RCC 7860 (cell line): ENCODE measurements at places on chromosomes 3 and 15.

DNA sequence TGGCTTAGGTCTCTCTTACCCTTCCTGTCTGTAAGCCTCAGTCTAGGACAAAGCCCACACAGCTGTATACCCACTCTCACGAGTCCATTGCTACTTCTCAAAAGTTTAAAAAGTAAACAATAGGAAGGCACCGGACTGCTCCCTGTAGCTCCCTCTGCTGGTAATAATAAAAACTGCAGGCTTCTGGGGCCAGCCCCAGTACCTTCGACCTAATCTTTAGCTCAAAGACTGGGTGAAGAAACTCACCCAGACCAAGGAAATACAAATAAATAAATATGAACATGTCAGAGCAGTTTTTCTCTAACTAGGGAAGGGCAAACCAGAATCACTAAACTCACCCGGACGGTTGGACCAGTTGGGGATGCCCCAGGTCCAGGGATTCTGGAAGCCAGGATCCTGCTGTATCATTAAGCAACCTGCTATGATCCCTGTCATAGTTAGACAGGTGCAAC, 5.0 kb downstream of the FAM219B start:
- peak; percentile 31 for DNase-seq

- no peak for DNase-seq
Measured at GRCh38 chr3:32564195-32564594, 6.5 kb downstream of the DYNC1LI1 start.

DNA sequence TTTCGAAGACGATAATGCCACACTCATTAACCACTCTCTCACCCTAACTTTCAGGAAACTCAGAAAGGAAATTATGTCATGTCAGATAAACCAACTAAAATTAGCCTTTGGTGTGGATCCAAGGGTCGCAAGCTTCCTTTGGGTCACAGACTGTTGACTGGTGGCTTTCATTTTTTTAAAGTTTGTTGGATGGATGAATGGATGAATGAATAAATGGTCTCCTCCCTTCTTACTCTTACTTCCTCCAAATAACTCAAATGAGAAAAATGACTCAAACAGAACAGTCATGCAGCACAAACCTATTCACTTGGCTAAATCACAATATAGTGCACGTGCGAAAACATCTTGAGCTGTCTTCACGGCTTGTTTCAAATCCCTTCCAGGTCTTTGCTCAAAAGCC, 82.9 kb upstream of the HACD2 start:
- peak; percentile 86 for DNase-seq

DNA sequence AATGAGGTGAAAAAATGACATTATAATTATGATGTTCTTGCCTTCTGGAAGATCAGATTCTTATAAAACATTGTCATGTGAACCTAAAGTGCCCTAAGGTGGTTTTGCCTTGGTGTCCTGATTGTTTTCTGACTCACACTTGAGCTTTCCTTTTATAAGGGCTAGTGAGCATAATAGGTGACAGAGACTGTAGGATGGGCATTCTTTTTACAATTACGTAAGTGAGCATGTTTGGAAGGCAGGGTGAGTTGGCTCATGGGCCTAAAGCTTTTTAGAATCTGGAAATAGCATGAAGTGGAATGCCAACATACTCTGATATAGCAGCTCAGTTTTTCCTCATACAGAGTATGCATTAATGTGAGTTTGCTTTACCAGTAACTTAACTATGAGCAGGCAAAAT, 41.2 kb downstream of the CRYBG3 start:
- DNase-seq: peak; percentile 65

DNA sequence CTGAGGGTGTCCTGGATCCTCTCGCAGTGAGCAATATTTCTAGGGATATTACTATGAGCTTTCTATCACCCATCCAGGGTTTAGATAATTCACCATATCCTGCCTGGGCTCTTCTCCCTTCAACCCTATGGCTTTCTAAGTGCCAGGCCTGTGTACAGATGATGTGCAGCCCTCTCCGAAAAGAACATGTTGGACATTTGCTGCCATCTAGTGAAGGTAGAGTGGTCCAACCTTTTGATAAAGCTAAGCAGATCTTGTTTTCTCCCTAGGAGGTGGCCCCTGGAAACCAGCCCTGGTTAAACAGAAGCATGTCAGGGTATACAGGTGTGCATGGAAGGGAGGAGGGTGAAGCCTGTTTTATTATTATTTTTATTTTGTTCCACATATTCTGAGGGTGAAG, 27.9 kb upstream of the SCN10A start:
- DNase-seq: no peak

DNA sequence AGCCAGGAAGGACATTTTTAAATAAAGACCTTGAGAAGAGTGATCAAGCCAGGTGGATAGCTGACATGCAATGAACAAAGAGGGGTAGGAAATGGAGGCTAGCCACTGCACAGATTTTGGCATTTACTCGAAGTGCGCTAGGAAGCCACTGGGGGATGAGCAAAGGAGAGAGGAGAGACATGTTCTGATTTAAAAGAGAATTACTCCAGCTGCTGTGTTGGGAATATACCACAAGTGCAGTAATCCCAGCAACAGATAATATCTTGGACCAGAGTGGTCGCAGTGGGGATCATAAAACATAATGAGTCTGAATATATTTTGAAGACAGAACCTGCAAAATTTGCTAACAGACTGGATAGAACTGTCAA, 19.9 kb downstream of the KPNA4 start:
- no peak for DNase-seq

DNA sequence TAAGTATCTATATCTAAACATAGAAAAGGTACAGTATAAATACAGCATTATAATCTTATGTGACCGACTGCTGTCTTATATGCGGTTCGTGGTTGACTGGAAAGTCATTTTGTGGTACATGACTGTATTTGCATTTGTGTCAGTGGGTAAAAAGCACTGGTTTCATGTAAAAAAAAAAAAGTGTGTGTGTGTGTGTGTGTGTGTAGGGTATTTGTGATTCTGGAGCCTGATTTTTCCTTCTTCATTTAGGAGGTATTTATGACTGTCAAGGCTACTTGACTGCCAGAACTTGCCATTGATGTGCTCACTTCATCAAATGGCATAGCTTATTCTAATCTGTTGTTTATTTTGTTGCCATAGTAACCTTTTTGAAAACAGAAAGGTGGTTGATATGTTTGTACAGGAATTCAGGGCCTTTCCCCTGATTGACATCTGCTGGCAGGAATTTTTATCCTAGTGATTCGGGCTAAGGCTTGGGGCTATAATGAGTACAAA, 63.2 kb downstream of the AKAP13 start:
- peak; percentile 67 for DNase-seq

DNA sequence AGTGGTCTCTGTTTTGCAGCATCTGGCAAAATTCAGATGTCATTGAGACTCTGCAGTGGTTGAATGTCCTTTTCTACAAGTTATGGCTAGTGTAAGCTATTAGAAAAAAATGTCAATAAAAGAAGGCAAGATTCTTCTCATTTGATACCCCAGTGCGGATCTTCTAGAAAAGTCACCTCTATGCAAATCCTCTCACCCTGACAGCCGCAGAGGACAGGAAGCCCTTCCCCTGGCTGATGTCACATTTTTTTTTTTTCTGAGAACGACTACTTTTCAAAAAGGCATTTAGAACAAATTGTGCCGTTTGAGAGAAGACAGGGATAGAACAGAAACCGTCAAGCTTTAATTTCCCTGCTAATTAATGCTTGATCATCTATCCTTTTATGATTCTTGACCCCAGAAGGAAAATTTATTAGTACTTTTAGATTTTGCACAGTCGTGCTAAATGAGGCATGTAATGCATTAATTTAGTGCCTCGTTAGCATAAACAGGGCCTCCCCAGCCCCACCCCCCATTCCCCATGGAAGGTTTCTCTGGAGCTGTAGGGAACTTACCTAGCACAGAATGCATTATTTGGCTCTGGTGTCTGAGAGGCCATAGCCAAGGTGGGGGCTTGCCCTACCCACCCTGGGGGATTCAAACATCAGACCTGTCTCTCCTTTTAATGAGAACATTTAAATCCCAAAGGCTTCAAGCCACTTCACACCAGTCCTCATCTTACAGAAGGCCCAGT, 183.8 kb downstream of the OPA1 start:
- no peak for DNase-seq

DNA sequence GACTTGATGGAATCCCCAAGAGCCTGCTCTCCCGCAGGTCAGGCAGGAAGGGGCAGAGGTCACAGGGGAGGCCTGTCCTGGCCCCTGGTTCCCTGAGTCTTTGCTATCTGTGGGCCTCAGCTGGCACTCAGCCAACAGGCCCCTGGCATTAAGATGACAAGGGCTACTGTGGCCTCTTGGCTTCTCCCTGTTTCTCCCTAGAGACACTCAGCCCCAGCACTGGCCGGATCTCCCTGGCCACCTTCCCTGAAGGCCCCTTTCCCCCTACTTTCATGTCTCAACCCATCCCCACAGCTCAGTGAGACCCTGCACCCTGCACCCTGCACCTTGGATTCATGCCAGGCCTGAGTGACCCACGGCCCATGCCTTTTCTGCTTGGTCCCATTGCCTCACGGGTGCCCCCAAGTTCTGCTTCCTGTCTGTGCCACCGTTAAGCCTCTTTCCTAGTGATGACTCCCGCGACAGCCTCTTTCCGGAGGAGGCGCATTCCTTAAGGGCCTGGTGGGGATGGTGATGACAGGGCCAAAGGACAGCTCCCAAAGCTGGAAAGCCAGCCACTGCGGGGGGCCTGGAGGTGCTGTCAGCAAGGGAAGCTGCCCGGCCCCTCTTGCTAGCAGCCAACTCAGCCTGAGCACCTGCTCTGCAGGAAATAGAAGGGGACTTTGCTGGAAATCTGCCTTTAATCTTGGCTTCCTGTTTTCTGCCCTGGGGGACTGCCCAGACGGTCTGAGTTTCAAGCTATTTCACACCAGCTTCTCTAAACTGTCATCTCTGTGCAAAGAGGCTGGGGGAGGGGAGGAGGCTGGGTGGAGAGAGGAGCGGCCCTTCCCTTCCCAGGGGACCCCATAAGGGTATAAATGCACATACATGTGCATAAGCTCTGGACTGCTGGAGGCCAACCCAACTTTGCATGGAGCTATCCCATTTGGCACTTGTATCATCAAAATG, 4.8 kb upstream of the CSK start:
- no peak for DNase-seq

- no peak for DNase-seq
Measured at GRCh38 chr15:37903919-37904625, 30.4 kb upstream of the TMCO5A start.

DNA sequence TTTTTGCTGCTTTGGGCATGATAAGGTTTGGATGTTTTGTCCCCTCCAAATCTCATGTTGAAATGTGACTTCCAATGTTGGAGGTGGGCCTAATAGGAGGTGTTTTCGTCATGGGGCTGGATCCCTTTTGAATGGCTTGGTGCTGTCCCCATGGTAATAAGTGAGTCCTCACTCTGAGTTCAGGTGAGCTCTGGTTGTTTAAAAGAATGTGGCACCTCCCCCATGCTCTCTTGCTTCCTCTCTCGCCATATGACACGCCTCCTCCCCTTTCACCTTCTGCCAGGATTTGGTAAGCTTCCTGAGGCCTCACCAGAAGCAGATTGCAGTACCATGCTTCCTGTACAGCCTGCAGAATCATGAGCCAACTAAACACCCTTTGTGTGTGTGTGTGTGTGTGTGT, 255.5 kb downstream of the EPHB1 start:
- DNase-seq: no peak

GRCh38 chr3:126267169-126267975, 87.0 kb upstream of the ALDH1L1 start:
- peak; percentile 68 for DNase-seq
